ENCODE measurements at places on chromosomes 12 and 14.

- DNase-seq: no peak
Measured at GRCh38 chr12:104329707-104330532, 26.4 kb downstream of the EID3 start.

DNA sequence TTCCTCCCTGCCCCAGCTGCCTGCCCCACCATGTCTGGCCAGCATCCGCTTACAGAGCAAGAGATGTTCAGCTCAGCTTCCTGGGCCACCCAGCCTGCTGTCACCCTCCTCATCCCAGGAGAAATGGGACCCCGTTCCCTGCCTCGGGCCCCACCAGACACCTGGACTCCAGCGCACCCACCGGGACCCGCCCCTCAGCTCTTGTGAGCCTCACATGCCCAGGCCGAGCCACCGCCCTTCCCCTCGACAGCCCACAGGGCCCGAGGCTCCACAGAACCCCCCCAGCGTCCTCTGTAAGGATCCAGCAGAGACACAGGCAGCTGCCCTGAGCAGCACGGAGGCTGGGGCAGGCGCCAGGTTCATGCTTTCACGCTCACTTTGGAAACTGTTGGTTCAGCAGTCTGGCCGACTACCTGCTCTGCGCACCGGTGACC is 18.4 kb upstream of the C14orf180 start:
- DNase-seq: no peak

- DNase-seq: no peak
Measured at GRCh38 chr12:27276275-27276674, 32.2 kb downstream of the STK38L start.

DNA sequence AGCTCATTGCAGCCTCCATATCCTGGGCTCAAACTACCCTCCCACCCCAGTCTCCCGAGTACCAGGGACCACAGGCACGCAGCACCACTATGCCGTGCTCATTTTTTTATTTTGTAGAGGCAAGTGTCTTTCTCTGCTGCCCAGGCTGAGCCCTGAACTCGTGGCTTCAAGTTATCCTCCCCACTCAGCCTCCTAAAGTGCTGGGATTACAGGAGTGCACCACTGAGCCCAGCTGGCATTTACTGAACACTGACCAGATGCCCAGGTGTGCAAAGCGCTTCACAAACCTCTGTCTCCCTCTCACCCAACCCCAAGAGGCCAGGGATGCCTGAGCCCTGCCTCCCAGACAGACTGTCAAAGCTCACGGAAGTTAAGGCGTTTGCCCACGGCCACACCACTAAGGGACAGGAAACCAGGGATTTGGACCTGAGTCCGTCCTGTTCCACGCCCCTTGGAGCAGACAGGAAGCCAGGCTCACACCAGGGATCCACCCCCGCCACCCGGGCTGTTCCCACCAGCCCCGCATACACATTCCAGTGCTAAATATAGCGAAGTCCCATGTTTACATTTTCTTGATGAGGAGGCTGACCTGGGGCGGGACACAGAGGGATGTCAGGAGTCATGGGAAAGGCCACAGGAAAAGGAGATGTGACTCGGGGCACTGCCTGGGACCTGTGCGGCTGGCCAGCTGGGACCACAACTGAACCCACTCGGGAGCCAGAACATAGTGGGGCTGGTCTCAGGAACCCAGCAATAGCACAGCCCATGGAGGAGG is 51.2 kb downstream of the TESC start:
- DNase-seq: no peak

GRCh38 chr12:101740566-101740965 is 1.3 kb upstream of the SYCP3 start:
- DNase-seq: no peak

DNA sequence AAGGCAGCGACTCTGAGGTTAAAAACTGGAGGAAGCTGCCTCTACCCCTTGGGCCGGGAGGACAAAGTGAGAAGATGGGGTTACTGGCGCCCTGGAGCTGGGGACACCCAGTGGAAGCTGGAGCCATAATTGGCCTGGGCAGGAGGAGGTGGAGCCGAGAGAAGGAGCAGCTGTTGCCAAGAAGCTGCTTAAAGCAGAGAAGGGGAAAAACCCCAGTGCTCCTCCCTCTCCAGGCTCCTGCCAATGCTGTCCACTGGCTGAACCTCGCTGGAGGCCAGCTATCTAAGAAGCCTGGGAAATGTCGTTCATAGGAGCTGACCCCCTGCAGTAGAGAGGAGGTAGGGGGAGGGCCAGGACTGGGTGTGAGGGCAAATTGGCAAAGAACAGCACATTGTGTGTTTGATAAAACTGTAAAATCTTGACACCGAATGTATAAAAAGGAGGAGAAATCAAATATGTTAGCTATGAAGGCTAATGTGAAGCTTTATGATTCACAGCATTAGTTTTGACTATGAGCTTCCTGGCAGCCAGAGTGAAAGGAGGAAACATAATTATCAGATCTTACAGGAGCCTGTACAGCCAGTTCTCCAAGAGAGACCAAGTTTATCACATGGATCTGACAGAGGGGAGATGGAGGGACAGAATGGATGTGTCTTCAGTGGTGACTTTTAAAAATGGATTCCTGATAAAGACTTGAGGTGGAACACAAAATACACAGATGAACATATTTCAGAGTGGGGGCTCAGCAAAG is 9.5 kb downstream of the HHIPL1 start:
- no peak for DNase-seq

DNA sequence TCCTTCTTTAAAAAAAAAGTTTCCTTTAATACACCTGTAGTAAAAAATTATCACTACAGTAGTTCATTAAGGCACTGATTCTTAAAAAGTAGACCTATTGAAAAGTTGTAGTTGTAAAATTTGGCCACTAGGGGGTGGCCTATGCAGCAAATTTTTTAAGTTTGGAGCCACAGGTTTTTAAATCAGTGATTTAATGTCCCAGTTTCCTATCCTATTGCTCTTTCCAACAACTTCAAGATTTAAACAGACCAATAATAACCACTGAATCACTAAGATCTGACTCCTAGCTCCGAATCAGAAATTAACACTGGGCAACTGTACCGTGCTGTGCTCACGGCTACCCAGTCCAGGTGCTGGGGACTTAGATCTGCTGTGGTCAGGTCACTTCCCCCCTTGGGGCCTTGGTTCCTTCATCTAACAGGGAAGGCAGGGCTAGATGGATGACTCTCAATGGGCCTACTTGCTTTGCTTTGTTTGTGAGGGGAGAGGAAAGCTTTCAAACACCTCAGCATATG is 279.3 kb downstream of the MED13L start:
- DNase-seq: no peak

- DNase-seq: no peak
Measured at GRCh38 chr12:83634726-83635267, 948.1 kb downstream of the TMTC2 start.

DNA sequence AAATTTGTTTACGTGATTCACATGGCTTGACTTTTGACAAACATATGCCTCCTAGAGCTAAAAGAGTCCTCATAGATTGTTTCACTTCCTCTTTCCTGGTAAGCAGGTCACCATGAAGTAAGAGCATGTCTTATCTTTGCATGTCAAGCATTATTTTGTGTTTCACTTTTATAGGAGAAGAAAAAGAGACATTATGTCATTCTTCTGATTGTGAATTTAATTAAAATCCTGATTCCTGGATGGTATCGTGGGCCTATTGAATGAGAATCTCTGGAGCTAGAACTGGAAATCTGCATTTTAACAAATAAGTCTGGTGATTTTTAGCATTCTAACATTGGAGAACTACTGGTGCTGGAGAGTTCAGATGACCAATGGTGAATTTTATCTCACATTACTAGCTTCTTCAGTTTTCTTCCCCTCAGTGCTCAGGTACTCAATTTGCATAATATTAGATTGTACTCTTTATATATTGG is 218.6 kb upstream of the ATP2B1 start:
- no peak for DNase-seq

DNA sequence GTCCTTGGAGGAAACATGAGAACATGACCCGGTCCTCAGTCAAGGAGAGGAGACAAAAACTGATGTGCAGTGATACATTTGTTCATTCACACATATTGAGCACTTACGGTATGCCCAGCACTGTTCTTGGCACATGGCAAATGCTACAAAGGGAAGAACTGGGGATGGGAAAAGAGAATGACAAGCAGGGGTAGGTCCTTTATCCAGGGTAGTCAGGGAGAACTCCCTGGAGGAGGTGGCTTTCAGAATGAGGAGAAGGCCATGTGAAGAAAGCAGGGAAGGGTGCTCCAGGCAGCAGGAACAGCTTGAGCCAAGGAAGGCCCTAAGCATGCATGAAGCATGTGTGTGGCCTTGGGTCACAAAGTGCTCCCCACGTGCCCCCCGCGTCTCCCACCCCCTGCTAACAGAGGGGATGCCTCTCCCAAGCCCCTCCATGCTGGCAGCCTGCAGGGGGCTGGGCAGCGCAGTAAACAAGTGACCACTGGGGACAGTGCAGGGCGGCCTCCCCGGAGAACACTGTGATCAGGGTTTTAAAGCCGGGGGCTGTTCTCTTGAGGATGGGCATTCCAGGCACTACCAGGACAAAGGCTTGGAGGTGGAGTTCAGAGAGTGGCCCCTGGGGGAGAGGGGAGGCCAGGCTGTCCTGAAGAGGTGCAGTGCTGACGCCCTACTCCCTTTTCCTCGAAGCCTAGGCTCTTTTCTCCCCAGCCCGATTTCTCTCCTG is 71.0 kb downstream of the PHETA1 start:
- no peak for DNase-seq

Measured in activated naive CD4-positive, alpha-beta T cell (primary cell).